ENCODE measurements at places on chromosomes 5 and 9. TPM values are rescaled to one million over a fixed set of nuclear protein-coding genes. Genes with fewer than 3 reads are reported as not detected.

DNA sequence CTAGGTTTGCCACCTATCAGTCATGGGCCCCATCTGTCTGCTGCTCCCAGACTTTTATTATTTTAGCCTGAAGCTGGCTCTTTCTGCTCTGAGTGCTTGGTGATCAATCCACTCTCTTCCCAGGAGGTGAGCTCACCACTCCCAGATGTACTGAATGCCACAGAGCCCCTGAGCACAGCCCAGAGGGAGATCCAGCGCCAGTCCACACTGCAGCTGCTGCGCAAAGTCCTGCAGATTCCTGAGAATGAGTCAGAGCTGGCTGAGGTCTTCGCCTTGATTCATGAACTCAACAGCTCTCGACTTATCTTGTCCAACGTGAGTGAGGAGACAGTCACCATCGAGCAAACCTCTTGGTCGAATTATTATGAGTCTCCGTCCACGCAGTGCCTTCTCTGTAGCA is 36.0 kb downstream of the HMGXB3 start:
- no peak for DNase-seq

DNA sequence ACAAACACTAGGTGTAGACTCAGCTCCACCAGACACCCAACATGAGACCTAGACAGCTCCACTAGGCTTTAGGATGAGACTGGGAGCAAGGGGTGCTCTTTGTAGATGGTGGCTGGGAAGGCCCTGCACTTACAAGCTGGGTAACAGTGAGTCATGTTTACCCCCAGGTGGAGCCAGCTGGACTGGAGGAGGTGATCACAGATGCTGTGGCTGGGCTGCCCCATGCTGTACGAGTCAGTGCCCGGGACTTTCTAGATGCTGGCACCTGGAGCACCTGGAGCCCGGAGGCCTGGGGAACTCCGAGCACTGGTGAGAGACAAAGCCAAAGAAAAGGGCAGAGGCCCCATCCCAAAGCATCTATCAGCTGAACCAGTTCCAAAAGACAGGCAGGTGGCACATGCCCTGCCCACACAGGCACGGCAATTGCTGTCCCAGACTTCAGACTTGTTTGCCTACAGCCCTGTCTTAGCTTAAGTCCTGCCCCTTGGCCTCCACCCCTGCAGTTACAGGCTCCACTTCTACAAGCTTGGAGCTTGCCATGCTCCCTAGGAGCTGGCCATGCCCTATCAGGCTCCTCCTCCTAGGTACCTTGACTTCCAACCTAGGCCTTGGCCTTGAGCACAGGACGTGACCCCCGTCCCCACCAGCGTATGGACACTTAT is 2.7 kb downstream of the CCL27 start:
- no peak for DNase-seq

GRCh38 chr9:133087429-133088145 is 25.8 kb downstream of the CEL start:
- no peak for DNase-seq

GRCh38 chr5:141825791-141826560 is 52.2 kb downstream of the PCDH1 start:
- DNase-seq: no peak

LCN2 gene
- total RNA-seq: not detected

DNA sequence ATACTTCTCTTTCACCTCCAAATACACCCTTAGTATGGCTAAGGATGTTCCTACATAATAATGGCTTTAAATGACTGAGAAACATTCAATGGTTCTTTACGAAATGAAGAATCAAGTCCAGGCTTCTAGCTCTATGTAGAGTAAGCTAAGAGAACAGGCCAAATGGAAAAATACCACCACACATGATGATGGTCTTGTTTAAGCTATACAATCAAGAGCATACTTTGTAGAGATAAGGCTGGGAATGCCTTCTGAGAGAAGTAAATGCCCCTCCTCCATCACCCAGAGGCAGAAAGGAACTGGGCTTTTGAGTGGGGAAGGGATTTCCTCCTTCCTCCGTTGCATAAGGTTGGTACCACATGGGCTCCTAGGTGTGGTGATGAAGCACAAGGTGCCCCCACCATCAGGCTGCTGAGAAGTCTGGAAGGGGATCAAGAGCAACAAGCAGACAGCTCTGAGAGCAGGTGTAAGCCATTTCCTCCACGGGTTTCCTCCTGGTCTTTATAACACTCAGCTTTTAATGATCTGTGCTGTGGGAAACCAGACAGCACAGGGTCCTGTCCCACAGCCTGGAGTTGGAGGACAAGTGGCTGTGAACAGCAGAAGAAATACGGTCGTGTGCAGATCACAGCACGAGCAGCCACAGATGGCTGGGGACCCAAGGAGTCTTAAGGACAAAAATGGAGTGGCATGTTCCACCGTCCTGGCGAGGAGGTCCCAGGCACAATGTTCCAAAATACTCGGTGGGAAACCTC is 396.9 kb downstream of the CTNND2 start:
- no peak for DNase-seq

- no peak for DNase-seq
Measured at GRCh38 chr5:78293851-78294247, 649 bp downstream of the AP3B1 start.

TRIM14 gene
- total RNA-seq: 4.9 TPM

GRCh38 chr5:160289721-160290120 is 22.6 kb downstream of the CCNJL start:
- DNase-seq: no peak

- peak; percentile 48 for DNase-seq
Measured at GRCh38 chr5:113574417-113574816, 60.9 kb downstream of the YTHDC2 start.

DNA sequence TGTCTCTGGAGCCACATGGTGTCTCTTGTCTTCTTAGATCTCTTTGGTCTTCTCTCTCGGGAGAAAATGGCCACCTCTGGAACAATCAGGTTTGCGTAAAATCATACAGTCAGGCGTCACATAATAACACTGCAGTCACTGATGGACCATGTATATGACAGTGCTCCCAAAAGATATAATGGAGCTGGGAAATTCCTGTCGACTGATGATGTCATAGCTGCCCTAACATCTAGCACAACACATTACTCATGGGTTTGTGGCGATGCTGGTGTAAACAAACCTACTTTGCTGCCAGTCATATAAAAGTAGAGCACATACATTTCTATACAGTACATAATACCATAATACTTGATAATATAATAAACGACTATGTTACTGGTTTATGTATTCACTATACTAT is 30.1 kb upstream of the RAI14 start:
- DNase-seq: no peak

GRCh38 chr5:134122530-134122929 is 8.0 kb downstream of the TCF7 start:
- no peak for DNase-seq

PCDHA1 gene
- not detected for total RNA-seq

KIF4B gene
- not detected for total RNA-seq

- DNase-seq: no peak
Measured at GRCh38 chr5:137580030-137580429, 80.9 kb upstream of the SPOCK1 start.

FOXD4L5 gene
- total RNA-seq: not detected

DNA sequence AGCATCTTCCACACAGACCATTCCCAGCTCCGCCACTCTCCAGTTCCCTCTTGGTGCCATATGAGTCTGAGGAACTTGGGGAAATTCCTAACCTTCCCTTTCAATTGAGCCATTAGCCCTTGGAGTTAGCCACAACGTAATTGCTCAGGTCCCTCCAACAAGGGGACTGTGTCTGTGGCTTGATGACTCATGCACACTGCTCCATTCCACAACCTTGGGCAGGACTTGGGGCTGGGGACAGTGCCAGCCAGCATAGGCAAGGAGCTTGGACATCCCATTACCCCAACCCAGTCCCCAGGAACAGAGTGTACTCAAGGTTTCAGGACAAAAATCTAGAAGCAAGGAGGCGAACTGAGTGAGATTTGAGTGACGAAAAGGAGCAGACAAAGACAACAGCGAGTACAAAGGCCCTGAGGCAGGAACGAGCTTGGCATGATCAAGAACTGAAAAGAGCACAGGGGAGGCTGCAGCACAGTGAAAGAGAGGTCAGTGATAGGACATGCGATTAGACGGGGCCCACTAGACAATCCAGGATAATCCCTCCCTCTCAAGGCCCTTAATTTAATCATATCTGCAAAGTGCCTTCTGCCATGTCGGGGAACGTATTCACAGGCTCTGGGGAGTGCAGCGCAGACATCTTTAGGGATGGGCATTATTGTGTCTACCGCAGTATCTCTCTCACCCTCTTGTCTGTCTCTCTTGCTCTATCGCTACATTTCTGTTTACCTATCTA is 16.0 kb upstream of the JADE2 start:
- no peak for DNase-seq

- peak; percentile 61 for DNase-seq
Measured at GRCh38 chr5:138972230-138972629, 97.1 kb upstream of the LRRTM2 start.

DNA sequence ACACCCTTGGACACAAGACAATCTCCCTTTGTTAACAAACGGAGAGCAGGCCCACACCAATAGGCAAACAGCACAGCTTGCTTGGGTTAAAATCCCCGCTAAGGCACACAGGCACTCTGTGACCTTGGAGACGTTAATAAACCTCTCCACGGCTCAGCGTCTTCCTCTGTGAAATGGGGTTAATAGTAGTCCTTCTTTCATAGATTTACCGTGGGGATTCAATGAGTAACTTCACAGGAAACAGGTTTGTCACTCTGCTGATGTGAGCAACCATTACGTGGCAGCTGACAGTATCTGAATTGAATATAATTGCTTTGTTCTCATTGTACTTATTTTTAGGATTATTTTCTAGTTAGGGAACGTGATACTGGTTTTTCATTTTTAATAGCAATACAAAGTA is 65.2 kb upstream of the ADRA1B start:
- DNase-seq: no peak

DNA sequence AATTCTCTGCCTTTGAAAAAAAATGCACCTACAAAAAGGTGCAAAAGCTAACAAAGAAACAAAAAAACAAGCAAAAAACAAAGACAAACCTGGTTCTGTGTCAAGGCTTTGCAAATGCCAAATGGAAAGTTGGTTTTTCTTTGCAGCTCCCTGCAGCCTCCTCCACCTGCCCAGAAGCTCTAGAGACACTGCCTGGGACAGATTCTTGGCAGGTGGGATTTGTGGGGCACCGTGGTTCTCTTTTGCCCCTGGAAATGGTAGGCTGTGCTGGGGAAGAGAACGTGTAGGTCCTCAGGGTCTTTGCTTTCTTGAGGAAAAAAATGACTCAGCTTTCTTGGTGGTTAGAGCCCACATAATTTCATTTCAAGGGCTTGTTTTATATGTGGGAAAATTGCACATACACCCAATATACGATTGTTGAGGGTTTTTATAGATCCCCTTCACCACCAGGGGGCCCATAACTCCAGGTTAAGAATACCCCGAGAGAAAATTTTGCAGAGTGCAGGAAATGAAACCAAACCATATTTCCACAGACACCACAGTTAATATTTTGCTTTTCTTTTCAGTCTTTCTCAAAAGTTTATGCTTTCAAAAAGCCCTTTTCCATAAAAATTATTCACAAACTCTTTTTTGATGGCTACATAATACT is 58.7 kb downstream of the NXNL2 start:
- DNase-seq: no peak

GRCh38 chr9:2933165-2934095 is 89.5 kb upstream of the PUM3 start:
- DNase-seq: no peak

DNA sequence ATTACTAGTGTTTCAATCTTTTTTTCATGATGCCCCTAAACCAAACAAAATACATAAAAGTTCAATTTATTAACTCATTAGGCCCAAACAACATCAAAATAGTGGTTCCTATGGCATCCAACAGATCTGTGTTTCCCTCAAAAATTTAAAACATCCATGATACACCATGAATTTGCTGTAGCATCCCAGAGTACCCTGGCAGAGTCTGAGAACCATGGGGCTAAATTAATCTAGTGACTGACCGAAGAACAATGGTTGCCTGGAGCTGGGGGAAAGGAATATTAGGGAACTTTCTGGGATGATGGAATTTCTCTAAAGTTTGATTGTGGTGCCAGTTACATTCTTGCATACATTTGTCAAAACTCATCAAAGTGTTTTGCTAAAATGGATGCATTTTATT is 79.5 kb upstream of the TRIO start:
- no peak for DNase-seq

GRCh38 chr5:35538198-35538931 is 79.3 kb upstream of the SPEF2 start:
- DNase-seq: no peak

- DNase-seq: no peak
Measured at GRCh38 chr5:63127054-63127453, 548.4 kb downstream of the LRRC70 start.

FOXE1 gene
- not detected for total RNA-seq

NPDC1 gene
- total RNA-seq: 59.1 TPM

TAL2 gene
- total RNA-seq: 0.59 TPM

DNA sequence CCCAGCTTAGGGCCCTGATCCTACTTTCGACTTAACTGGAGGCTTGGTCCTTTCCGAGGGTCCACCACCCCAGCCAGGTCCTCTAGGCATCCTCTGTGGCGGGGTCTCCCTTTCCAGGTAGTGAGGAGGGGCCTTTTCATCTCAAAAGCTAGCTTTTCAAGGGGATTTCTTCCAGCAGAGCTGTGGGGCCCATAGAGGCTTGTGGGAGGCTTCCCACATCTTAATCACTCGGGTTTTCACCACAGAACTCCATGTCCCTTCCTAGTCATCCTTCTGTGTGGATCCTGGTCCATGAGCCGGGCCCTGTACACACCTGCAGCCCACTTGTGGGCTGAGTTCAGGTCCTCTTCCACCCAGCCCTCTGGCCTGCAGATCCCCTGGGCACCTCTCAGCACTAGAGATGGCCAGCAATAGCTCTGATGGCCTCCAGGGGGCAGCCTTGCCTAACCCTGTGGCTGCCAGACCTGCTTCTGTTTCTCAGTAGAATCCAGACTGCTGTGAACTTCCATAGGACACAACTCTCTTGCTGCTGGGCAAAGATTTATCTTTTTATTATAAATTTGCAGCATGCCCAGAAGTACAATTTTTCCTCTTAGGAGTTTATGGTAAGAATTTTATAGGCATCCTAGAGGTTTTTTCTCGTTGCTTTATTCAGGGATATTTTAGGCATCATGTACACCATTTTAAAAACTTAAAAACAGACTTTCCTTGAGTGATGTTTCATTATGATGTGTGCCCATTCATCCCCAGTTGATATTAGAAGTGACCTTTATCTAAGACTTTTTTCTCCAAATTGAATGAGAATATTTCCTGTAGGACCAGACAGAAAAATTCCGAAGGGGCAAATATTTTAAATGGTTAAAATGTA is 208.9 kb downstream of the TRIO start:
- DNase-seq: peak; percentile 81

BSPRY gene
- total RNA-seq: 0.24 TPM

- DNase-seq: no peak
Measured at GRCh38 chr9:93295456-93296076, 111.6 kb downstream of the WNK2 start.

C5orf58 gene
- 0.65 TPM for total RNA-seq

FOCAD gene
- total RNA-seq: 28.7 TPM

ZNF483 gene
- 3.5 TPM for total RNA-seq

- no peak for DNase-seq
Measured at GRCh38 chr5:10265245-10266109, 15.4 kb downstream of the CCT5 start.

TENT4A gene
- total RNA-seq: 10.8 TPM

Data from Right ventricle myocardium superior (tissue), 1 donor.